Pulmonary artery endothelial cell (primary cell): ENCODE measurements at places on chromosomes 3 and 15.

DNA sequence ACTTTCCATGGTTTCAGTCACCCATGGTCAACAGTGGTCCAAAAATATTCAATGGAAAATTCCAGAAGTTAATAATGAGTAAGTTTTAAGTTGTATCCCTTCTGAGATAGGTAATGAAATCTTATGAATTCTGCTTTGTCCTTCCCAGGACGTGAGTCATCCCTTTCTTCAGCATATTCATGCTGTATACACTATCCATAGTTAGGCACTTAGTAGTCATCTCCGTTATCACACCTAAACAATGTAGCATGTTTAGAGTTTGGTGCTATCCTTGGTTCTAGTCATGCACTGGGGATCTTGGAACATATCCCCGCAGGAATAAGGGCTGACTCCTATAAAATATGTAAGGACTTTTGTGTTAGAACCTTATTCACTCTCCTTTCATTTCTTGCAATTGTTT, 153.2 kb downstream of the UNC13C start:
- no peak for DNase-seq

DNA sequence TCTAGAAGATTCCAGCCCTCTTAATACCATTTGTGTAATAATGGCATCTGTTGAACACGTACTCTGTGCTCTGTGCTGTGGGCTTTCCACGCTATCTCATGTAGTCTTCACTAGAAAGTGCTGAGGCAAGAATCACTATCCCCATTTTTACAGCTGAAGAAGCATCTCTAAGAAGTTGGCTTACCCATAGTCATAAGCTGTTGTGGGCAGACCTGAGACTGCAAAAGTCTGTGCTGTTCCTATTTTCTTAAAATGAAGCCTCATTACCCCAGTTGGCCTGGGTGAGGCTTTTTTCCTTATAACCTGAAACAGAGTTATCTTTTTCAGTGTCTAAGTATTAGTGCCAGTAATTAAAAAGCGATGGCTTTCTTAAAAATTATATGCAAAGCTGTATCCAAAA, 58.5 kb downstream of the ERC2 start:
- DNase-seq: no peak

DNA sequence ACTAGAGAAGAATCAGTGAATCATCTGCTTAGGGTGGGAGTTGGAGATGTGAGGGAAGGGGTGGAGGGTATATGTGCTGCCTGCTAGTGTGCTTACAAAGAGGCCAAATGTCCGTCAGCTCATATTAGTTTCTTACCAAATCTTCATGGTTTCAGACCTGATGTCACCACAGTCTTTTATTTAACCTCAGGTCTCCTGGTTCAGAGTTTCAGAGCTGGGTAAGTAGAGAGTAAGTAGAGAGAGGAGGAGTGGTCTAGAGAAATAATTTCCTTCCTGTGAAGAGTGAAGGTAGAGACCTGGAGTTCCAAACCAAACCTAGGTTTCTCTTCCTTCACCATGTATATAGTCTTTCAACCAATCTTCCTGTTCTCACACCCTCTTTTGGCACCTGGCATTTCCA, 17.5 kb upstream of the P2RY1 start:
- DNase-seq: no peak

GRCh38 chr3:157532529-157533297, 29.5 kb upstream of the VEPH1 start:
- peak; percentile 85 for DNase-seq

DNA sequence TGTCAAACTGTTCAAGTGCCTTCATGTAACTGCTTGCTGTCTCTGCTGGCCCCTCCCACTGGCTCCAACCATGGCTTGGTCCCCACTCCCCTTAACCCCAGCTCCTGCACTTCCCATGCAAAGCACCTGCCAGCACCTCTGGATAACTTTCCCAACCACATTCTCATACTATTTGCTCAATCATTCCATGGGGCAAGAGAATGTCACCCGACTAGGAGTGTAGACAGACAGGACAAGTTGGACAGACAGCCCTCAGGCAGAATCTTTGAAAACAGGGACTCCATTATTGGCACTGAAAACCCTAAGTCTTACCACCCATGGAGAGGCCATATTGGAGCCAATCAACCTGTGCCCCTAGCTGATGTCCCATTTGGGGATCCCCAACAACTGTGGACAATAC, 246.5 kb downstream of the RPLP1 start:
- DNase-seq: no peak
